ENCODE measurements at places on chromosomes 2 and 18. TPM values are rescaled to one million over a fixed set of nuclear protein-coding genes. Genes with fewer than 3 reads are reported as not detected.

ASB18 gene
- total RNA-seq, result not detected

EN1 gene
- not detected for total RNA-seq

LCT gene
- total RNA-seq, result not detected

CYP27A1 gene
- 14.3 TPM for total RNA-seq

SP140 gene
- not detected for total RNA-seq

VWA3B gene
- 1.0 TPM for total RNA-seq

BBS5 gene
- 1.3 TPM for total RNA-seq

PXDN gene
- 124 TPM for total RNA-seq

NAPG gene
- 34.7 TPM for total RNA-seq

CTAGE1 gene
- total RNA-seq, result not detected

LRRTM1 gene
- total RNA-seq, result 0.37 TPM

Data from H7 (cell line).